Cortex of kidney (tissue), 1 donor: ENCODE measurements at places on chromosomes 2 and 18.

DNA sequence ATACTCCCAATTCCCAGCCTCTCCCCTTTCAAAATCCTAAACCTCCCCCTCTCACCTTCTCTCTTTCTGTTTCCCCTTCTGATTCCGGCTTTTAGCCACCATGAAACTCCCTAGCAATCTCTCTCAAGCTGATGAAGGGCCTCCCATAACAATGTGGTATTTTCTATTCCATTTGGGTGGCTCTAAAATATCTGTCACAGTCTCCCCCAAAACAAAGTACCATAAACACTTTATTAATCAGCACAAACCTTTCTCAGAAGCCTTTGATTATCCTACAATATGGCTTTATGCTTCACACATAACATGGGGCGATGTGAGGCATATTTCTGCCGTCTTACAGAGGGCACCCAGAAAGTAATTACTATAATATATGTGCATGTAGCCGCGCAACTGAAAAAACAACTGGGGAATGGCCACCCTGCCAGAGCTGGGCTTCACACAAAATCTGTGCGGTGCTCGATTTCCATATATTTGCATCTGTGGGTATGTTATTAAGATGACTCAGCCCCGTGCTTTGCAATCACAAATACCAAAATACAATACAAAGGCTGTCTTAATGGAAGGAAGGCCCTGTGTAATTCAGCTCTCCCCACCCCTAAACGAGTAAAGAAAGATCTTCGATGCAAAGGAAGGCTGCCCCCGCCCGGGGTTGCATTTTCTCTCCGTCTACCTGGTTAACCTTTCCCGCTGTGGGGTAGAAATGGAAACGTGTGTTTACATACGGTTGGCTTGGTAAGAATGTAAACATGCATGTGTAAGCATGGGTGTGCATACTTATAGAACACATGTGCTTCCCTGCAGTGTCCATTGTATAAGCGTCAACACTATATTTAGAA is 81.4 kb downstream of the CELF4 start:
- DNase-seq: no peak

DNA sequence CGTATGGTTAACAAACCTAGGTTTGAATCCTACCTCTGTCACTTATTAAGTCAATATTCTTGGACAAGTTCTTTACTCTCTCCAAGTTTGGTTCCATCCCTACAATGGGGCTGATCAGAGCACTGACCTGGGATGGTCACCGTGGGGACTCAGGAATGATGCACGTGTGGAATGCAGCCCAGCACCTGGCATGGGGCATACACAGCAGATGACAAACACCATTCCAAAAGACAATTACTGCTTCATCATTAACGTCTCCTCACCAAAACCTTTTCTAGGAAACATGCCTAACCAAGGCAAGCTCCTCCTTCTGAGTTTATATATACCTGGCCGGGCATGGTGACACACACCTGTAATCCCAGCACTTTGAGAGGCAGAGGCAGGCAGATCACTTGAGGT is 532.9 kb upstream of the ID2 start:
- no peak for DNase-seq

- DNase-seq: no peak
Measured at GRCh38 chr18:62118328-62118727, 68.5 kb downstream of the PIGN start.

DNA sequence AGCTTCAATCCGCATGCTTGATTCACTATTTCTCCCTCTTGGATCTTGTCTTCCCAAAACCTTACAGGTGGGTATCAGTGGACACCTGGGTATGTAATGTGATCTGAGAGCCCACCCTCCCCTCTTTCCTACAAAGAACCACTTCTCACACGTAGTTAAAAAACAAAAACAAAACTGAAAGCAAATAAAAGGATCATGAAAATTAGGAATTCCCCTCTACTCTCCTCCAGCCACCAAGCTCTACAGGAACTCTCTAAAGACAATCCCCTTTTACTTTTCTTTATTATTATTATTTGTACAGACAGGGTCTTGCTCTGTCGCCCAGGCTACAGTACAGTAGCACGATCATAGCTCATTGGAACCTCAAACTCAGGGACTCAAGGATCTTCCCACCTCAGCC is 40.8 kb upstream of the MYO1B start:
- no peak for DNase-seq
